ENCODE measurements at places on chromosomes 1 and 21.

GRCh38 chr1:169086603-169087455 is 19.7 kb upstream of the ATP1B1 start:
- DNase-seq: no peak

DNA sequence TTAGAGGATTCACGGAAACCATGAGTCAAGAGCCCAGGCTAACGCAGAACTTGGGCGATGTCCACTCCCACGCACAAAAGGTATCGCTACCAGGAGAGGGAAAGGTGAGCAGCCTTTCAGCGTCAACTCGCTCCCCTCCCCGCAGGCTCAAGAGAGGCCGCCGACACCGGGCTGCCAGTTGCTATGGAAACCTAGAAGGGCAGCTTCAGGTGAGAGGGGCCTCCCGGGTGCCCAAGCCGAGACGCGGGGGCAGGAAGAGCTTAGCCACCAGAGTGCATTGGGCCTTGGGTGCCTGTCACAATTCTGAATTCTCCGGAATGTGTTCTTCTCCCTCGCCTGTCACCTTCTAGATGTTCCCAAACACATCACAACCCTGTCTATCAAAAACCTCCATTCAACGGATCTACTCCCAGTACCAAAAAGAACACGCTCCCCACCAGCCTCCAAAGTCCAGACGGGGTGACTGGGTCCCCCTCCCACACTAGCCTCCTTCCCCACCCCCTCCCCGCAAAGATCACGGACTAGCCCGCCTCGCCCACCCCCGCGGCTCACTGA is 694 bp downstream of the MEAF6 start:
- DNase-seq: peak; percentile 38

GRCh38 chr1:184945029-184945428 is 29.3 kb downstream of the NIBAN1 start:
- DNase-seq: no peak

- no peak for DNase-seq
These were observed 887 bp downstream of the HES2 start for GRCh38 chr1:6418668-6419396.

DNA sequence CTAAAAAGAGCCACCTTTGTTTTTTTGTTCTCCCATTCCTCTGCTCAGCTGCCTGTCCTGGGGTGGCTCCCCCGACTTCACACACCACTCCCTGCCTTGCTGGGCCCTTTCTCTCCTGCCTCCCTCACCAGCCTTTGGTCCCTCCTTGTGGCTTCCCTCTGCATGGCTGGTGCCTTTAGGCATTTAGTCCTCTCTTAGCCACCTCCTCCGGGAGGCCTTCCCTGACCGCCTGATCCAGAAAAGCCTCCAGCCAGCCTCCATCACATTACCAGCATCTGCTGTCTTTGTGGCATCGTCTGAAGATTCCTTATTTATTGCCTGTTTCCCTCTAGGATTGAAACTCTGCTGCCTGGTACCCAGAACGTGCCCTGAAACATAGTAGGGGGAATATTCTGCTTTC is 46.2 kb upstream of the ACOT11 start:
- DNase-seq: no peak

GRCh38 chr1:204207136-204207616 is 6.6 kb downstream of the GOLT1A start:
- peak; percentile 68 for DNase-seq

GRCh38 chr1:94642617-94643321 is 101.2 kb upstream of the F3 start:
- DNase-seq: no peak

All from activated gamma-delta T cell treated with anti-CD3 and anti-CD28 coated beads, Interleukin-2, amount 50 U/mL, for 16 hours (primary cell).